ENCODE measurements at places on chromosomes 11 and 22.

DNA sequence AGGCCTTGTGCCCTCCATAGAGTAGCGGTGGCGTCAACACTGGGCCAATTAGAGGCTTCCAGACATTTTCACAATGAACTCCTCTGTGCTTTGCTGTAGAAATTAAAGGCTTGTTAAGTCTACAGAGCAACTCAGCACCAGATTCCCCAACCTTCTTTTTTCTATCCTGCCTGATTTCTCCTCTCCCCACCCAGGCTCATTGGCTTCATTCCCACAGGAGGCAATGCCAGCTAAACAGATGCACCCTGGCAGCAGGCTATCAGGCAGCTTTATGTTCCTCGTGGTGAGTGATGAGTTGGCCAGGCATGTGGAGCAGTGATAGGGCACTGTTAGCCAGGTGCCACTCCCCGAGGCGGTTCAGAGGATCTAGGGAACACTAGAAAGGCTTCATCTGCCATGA lies 4.8 kb downstream of the DIXDC1 start:
- DNase-seq: no peak

- DNase-seq: no peak
Measured at GRCh38 chr11:132655187-132655855, 877.0 kb downstream of the OPCML start.

GRCh38 chr22:38872831-38873248 lies 824 bp upstream of the CBX6 start:
- DNase-seq: peak; percentile 51

GRCh38 chr11:45894555-45895247 lies 9.2 kb downstream of the MAPK8IP1 start:
- no peak for DNase-seq

DNA sequence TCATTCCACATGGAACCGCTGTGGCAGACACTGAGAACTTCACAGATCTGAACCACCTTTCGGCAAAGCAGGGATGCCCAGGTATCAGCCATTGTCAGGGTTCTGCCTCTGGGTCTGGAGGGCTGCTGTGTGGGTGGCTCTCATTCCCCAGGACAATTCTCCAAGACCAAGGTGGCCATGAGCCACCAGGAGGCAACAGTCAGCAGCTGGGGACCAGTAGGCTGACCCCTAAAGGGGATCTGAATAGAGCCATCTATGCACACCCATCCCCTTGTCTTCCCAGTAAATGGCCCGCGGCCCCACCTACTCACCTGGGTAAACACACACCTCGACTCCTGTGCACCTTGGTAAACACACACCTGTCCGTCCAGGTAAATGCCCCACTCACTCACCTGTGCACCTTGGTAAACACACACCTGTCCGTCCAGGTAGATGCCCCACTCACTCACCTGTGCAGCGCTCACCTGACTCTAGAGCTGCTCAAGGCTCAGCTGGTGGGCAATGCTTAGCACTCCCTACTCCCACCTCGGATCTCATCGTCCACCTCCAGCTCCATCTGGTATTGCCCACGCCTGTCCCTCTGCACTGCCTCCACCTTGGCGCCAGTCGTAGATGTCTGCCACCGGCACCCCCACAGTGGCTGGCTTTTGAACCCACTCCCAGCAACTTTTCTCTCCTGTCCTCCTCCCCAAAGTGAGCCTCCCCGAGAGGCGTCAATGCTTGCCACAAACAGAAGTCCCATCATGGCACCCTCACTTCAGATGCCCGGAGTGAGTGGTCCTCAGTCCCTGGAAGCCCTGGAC lies 10.2 kb downstream of the SLC25A1 start:
- no peak for DNase-seq

GRCh38 chr11:120747850-120748814 lies 236.6 kb downstream of the GRIK4 start:
- DNase-seq: no peak

GRCh38 chr11:99065121-99065520 lies 44.4 kb downstream of the CNTN5 start:
- peak; percentile 4 for DNase-seq

Measured in hepatic stellate cell (primary cell).